Activated T-cell treated with anti-CD3 and anti-CD28 coated beads for 24 hours (primary cell): ENCODE measurements at places on chromosomes 11 and 22.

DNA sequence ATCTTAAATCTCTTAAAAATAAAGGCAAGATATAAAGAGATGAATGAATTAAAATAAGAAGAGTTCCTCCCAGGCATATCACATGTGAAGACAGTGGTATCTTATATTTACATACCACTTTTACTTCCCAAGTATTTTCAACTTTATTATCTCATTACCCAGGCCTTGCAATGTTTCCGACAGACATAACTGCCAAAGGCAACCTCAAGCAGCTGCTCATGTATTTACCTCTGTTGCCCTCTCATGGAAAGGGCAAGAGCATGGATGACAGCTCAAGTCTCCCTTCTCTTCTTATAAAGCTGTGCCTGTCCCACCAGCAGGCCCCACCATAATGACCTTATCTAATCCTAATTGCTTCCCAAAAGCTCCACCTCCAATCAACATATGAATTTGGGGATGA is 894.2 kb downstream of the NTM start:
- no peak for DNase-seq

GRCh38 chr22:42646569-42647525 is 2.3 kb downstream of the CYB5R3 start:
- no peak for DNase-seq

- no peak for DNase-seq
These were observed 137.7 kb upstream of the NAV2 start for GRCh38 chr11:19574916-19575315.

GRCh38 chr11:133403900-133404299 is 128.4 kb downstream of the OPCML start:
- DNase-seq, result no peak

DNA sequence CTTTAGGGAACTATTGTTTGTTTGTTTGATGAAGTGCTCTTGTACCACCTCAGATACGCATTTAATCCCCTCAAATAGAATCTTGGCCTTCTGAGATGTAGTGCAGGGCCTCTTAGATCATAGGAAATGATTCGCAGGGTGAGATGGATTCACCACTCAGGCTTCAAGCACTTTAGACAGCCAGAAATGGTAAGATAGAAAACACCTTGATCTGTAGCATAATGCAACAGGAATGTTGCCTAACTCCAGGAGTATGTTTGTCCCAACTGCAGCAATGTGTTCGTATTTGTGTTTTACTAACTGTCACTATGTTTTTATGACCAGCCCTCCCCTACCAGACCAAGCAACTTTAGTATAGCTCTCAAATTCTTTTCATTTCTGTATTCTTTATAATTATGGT is 761.2 kb downstream of the NELL1 start:
- DNase-seq, result no peak

- no peak for DNase-seq
These were observed at the start of gene DGCR6 for GRCh38 chr22:18905540-18906409. TSS of gene DGCR6 (plus strand) at chr22:18906320. CDS start at chr22:18906375, 55 bp downstream.

- DNase-seq, result no peak
These were observed 7.3 kb upstream of the PDE2A start for GRCh38 chr11:72681226-72682153.

DNA sequence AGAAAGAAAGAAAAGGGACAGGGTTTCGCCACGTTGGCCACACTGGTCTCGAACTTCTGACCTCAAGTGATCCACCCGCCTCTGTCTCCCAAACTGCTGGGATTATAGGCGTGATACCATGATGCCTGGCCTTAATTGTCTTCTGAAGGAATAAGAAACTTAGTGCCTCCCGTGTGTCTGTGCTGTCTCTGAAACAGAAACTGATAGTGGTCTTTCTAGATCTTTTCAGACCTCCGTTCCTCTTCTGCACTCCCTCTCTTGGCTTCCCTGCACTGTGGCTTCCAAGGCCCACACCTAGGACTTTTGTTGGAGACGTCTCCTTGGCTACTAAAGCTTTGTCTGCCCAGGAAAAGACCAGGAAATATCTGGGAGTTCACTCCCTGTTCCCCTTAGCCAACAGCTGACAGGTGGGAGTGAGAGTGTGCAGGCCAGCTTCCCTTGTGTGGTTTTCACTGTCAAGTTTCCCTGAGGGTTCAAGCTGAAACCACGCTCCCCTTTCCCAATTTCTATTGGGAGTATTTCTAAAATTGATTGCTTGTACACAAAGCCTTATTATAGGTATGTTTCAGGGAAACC is 10.1 kb upstream of the HTR3B start:
- no peak for DNase-seq

DNA sequence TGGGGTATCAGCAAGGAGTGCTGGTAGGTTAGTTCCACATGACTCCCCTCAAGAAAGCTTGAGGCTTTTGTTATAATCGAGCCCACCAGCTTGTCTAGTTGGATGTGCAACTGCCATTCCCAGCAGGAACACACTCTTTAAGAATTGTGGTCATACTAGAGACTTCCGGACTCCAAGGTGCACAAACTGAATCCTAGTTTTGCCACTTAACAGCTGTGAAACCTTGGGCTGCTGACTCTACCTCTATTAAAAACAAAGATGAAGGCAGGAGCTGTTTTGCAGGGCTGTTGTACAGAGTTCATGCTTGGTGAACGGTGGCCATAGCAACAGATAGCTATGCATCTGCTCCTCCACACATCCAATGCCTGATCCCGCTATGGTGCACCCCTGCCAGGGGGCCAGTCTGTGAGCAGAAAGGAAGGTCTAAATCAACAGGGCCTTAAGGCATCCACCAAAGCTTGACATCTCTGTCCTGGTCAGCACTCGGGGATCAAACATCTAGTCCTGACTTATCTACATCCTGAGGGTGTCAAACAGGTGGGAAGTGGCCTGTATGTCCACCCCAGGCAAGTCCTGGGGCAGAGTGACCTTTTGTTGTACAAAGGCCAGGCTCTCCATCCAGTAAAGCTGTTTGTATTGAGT is 36.4 kb downstream of the DKK3 start:
- DNase-seq, result no peak

DNA sequence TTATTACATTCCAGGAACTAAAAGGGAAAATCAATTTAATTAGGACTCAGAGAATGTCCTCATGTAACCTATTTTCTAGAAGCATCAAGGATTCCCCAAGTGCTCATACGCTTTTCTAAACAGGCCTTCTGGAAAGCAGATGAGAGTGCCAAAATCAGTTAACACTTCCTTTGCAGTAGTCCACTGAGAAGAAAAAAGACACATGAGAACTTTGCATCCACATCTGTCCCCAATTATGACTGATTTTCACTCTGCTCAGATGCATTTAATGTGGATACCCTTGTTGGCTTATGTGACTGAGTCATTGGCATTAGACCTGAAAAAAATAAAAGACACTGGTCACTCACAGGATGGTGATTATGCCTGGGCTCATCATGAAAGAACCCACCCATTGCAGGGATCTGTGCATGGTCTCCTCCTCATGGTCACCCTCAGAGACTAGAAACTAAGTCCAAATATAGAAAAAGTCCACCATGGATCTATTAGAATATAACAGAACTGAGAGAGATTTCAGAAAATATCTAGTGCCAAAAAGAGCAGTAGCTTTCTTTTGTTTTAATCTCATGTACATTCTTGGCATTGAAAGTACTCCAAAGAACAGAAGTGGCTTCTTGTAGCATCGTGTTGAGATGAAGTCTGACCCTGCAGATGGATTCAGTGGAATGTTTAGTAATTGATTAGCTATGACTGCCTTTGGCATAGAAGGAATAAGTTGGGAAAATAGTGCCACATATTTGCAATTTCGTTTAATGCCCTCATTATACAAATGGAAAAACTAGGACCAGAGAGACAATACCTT is 48.8 kb upstream of the FIBIN start:
- no peak for DNase-seq

GRCh38 chr11:15141381-15141780 is 26.7 kb downstream of the INSC start:
- DNase-seq, result no peak

DNA sequence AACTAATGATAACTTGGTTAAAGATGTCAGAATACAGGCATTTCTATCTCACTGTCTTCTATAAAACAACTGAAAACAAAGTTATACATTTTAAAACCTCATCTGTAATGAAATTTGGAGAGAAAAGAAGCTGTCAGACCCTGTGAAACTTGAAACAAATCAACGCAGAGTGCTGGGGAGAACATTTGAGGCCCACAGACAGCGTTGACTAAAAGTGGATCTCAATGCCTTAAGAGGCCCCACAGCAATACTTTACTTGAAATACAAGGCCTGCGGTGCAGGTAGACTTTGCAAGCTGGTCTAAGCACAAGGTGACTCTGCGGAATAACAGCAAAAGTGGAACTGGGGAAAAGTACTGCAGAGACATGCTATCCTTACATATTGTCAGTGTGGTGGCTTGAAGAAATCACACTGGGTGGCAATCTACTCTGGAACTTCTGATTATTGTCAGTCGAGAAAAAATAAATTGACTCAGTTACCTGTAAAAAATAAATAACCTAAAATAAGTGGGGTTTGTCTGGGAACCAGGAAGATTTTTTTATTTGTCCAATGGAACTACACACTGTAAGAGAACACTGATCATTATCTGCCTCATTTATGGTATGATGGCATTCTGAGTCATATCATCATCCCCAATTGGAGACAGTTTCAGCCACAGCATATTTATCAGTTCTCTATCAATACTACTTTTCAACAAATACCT is 138.9 kb downstream of the LUZP2 start:
- no peak for DNase-seq

GRCh38 chr11:75505916-75506692 is 19.6 kb downstream of the GDPD5 start:
- DNase-seq, result no peak

DNA sequence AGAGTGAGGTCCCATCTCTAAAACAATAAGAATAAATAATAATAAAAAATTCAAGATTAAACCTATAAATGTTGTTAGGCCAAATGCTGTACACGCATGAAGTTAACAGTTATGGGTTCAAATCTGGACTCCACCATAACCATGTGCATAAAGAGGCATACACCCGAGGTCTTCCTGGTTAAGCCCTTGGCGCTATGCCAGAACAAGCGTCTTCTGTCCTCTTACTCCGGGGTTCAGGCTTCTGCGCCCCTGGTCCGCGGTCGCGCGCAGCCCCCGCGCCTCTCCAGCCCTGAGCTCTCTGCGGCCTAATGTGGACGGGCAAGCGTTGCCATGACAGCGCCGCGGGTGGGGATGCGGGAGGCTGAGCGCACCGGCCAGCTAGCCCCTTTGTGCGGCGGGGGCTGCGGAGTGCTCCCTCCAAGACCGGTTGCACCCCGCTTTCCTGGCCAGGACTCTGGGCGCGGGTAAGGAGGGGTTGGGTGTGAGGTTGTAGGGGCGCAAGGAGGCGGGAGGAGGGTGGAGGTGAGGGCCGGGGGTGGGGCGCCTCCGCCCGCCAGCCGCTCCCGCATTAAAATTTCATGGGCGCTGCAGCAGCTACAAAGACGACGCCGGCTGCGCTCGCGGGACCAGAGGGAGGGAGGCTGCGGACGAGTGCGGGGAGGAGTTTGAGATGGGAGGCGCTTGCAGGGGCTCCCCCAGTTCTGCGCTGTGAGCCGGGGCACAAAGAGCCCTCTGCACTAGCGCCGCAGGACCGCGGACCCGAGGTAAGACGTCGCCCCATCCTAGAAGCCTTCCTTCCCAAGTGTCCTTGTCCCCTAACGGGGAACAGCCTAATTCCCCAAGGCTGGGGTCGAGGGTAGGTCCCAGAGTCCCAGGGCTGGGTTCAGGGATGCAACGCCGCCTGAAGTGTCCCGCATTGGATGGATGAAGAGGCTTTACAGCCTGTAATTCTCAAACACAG is at the start of gene MIAT:
MIAT (plus strand) TSS at position 698 of the 961 bp plus-strand sequence.
- DNase-seq, result peak; percentile 55

DNA sequence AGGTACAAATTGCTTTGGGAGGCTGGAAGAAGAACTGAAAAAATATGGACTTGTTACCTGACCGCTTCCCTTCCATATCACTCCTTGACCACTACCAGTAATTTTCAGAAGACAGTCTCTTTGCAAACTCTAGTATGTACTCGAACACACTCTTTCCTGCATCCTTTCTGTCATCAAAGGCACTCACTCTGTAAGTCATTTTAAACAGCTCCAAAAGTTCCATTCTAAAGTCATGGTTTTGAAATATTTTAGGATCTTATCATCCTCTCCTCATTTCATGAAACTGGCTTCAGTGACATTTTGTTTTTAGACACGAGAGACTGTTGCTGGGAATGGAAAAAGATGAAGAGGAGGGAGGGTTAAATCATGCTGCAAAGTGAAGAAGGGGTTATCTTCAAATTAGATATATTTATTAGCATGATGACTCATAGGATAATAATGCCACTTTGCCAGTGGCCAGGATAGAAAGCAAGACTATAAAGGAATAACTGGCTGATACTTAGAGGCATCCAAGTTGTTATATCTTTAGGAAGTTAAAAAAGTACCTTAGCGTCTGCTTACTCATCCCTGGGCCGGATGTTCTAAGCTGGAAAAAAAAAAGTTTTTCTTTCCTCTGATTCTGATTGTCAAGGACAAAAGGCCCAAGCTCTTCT is 549.3 kb downstream of the METTL15 start:
- DNase-seq, result no peak

GRCh38 chr11:23542816-23543215 is 682.5 kb upstream of the CCDC179 start:
- DNase-seq, result no peak

DNA sequence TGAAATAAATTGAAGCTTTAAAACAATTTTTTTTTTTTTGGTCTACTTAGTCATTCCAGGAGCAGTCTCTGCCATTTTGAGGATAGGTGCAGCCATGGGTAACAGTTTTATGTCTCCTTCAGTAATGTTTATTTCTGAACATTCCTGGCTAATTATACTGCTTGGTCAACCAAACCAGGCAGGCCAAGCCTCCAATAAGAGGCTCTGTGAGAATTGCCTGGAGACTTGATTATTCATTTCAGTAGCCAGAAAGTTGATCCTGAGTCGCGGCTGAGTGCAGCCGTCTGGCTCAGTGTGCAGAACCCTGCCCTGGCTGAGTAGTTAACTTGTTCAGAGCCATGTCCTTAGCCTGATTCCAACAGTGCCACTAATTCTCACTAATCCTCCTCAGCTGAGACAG is 364.0 kb upstream of the FAT3 start:
- no peak for DNase-seq

DNA sequence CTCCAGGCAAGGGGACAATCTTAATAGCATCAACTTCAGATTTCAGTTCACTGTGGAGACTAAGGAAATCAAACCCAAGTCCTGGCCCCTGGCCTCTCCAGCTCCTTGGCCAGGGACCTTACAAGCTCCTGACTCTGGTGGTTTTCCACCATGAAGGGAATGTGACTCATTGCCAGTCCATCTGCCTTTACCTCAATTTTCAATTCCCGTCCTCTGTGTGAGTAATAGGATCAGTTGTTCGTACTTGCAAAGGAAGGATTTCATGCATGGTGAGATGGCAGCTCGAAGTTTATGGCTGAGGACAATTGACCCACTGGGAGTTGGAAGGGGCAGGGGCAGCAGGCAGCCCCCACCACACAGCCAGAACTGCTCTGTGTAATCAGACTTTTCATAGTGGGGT is 42.5 kb downstream of the INSC start:
- DNase-seq, result no peak

GRCh38 chr11:84518631-84519183 is 1108.4 kb downstream of the DLG2 start:
- no peak for DNase-seq

GRCh38 chr11:43779306-43779705 is 98.8 kb downstream of the HSD17B12 start:
- DNase-seq, result no peak
